ENCODE measurements at places on chromosomes 5 and 9.

DNA sequence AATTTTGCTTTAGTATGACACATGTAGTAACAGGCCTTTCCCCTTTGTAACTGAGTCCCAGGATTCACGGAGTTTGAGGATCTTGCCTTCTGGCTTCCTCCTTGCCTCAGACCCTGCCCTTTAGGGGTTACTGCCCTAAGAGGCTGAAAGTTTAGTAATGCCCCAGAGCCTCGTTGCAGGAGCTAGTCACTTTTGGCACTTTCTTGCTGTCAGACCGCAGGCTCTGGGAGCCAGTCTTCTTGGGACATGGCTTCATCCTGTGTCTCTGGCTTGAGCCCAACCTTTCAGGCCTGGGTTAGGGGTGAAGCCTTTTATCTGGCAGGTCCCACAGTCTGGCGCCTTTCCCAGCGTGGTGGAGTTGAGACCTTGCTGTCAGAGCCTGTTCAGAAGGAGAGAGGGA, 185.6 kb upstream of the DMRT1 start:
- DNase-seq: no peak
- H3K36me3 ChIP-seq: no peaks in the 10 kb centered on the region
- H3K27me3 ChIP-seq: no peaks in the 10 kb centered on the region
- no peak overlapping the region for H3K4me3 ChIP-seq
- peak overlapping the region; percentile 72 for H3K27ac ChIP-seq
- H3K4me1 ChIP-seq: peaks cover 60% of the 10 kb centered on the region

DNA sequence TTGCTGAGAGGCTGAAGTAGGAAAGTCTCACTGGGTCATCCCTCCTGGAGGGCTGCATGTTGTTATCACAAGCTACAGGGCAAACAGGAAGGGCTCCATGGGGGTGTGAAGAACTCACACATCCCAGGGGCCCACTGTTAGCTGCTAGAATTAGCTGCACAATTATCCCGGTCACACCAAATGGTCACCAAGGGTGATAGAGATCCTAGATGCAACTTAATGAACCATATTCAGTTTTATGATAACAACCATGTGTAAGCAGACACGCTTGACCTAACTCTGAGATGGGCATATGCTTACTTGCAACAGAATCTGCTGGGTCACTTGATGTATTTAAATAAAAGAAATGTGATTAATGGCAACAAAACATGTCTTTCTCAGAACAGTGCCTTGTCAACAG, 143.5 kb upstream of the C6 start:
- no peak for DNase-seq
- H3K27me3 ChIP-seq: no peaks in the 10 kb centered on the region
- H3K27ac ChIP-seq: no peak overlapping the region
- no peak overlapping the region for H3K4me3 ChIP-seq

DNA sequence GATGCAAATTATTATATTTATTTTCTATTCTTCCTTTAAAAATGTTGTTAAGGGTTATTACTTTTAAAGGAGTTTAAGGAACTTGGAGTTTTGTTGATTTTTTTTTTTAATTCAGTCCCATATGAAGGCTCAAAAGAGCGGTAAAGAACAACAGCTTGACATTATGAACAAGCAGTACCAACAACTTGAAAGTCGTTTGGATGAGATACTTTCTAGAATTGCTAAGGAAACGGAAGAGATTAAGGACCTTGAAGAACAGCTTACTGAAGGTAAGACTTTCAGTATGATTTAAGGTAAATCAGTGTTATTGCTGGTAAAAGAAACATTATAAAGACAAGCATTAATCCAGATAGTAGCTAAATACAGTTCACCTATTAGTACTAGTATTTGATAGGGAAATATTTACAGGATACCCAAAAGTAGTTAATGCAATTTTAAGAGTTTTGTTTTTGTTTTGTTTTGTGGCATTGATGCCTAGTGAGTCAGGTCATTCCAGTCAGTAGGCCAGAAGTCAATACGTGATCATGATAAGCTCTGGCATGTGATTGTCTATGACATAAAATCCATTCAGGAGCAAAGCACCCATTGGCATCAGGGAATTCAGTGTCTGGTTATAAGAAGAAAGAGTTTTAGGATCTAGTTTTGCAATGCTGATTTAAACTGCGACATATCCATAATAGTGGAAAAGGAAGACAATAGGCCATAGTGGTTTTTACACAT, 49.2 kb downstream of the CNTRL start:
- DNase-seq: no peak
- no peak overlapping the region for H3K4me3 ChIP-seq
- no peaks in the 10 kb centered on the region for H3K36me3 ChIP-seq
- no peaks in the 10 kb centered on the region for H3K27me3 ChIP-seq
- peaks cover 6% of the 10 kb centered on the region for H3K4me1 ChIP-seq
- no peak overlapping the region for H3K27ac ChIP-seq

DNA sequence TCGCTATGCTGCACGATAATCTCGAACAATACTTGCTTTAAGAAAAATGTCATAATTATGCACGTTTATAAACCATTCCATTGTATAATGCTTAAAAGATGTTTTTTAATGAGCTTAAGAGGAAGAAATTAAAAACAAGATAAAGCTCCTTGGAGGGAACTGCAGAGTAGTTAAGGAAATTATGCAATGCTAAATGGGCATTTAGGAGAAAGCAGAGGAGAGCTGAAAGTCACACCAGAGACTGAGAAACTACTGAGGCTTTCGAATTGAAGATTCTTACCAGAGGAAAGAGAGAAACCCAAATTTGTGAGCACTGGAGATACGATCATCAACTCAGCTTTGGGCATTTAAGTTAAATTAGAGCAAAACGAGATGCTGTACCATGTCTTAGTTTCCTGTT, 119.4 kb downstream of the CDH10 start:
- H3K27me3 ChIP-seq: no peaks in the 10 kb centered on the region
- DNase-seq: no peak
- no peaks in the 10 kb centered on the region for H3K36me3 ChIP-seq

GRCh38 chr5:14806456-14806855, 65.1 kb downstream of the ANKH start:
- H3K27ac ChIP-seq: no peak overlapping the region
- no peaks in the 10 kb centered on the region for H3K36me3 ChIP-seq
- H3K27me3 ChIP-seq: no peaks in the 10 kb centered on the region
- H3K4me3 ChIP-seq: no peak overlapping the region

GRCh38 chr5:118733394-118733793, 255.0 kb downstream of the DTWD2 start:
- H3K4me1 ChIP-seq: no peaks in the 10 kb centered on the region
- no peak overlapping the region for H3K4me3 ChIP-seq
- no peaks in the 10 kb centered on the region for H3K36me3 ChIP-seq

- H3K27me3 ChIP-seq: no peaks in the 10 kb centered on the region
- DNase-seq: no peak
- no peak overlapping the region for H3K4me3 ChIP-seq
- no peak overlapping the region for H3K27ac ChIP-seq
Observed at GRCh38 chr9:121053544-121053943, 3.5 kb upstream of the C5 start.

GRCh38 chr9:86281593-86282076, 703 bp downstream of the ISCA1 start:
- no peak for DNase-seq
- H3K27ac ChIP-seq: peak overlapping the region; percentile 97
- H3K27me3 ChIP-seq: no peaks in the 10 kb centered on the region
- H3K4me1 ChIP-seq: peaks cover 52% of the 10 kb centered on the region
- peak overlapping the region; percentile 92 for H3K4me3 ChIP-seq

GRCh38 chr5:78879516-78879915, 105.6 kb downstream of the ARSB start:
- no peaks in the 10 kb centered on the region for H3K27me3 ChIP-seq
- no peaks in the 10 kb centered on the region for H3K4me1 ChIP-seq
- no peaks in the 10 kb centered on the region for H3K36me3 ChIP-seq
- DNase-seq: no peak
- no peak overlapping the region for H3K27ac ChIP-seq
- no peak overlapping the region for H3K4me3 ChIP-seq

- no peak for DNase-seq
- H3K4me3 ChIP-seq: no peak overlapping the region
- H3K27ac ChIP-seq: no peak overlapping the region
Observed at GRCh38 chr5:164577201-164577600, 1071.8 kb downstream of the MAT2B start.

- no peaks in the 10 kb centered on the region for H3K4me1 ChIP-seq
- no peak overlapping the region for H3K4me3 ChIP-seq
- no peak for DNase-seq
- H3K36me3 ChIP-seq: no peaks in the 10 kb centered on the region
- no peak overlapping the region for H3K27ac ChIP-seq
- no peaks in the 10 kb centered on the region for H3K27me3 ChIP-seq
Observed at GRCh38 chr9:130990306-130990977, 18.5 kb upstream of the LAMC3 start.

GRCh38 chr9:121813519-121814210, 162.2 kb downstream of the DAB2IP start:
- no peaks in the 10 kb centered on the region for H3K4me1 ChIP-seq
- DNase-seq: no peak
- no peaks in the 10 kb centered on the region for H3K36me3 ChIP-seq
- H3K4me3 ChIP-seq: no peak overlapping the region
- H3K27me3 ChIP-seq: no peaks in the 10 kb centered on the region

- H3K4me1 ChIP-seq: no peaks in the 10 kb centered on the region
- no peaks in the 10 kb centered on the region for H3K36me3 ChIP-seq
- no peak overlapping the region for H3K27ac ChIP-seq
- DNase-seq: no peak
- no peak overlapping the region for H3K4me3 ChIP-seq
- no peaks in the 10 kb centered on the region for H3K27me3 ChIP-seq
Observed at GRCh38 chr5:117812861-117813260, 1175.5 kb downstream of the DTWD2 start.

DNA sequence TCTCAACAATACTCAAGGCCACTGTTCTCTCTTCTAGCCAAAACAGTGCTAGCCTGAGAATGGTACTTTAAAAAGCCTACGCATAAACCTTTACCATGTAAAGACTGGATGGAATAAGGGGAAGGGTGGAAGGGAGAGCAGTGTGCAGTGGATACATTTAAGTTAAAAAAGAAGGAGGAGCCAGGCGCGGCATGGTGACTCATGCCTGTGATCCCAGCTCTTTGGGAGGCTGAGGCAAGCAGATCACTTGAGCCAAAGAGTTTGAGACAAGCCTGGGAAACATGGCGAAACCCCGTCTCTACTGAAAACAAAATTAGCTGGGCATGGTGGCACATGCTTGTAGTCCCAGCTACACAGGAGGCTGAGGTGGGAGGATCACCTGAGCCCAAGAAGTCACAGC, 127.7 kb upstream of the KIF2A start:
- no peak overlapping the region for H3K4me3 ChIP-seq
- H3K27me3 ChIP-seq: no peaks in the 10 kb centered on the region
- no peak for DNase-seq
- H3K27ac ChIP-seq: no peak overlapping the region

- no peak overlapping the region for H3K4me3 ChIP-seq
- peaks cover 59% of the 10 kb centered on the region for H3K4me1 ChIP-seq
- no peak for DNase-seq
- peak overlapping the region; percentile 54 for H3K27ac ChIP-seq
Observed at GRCh38 chr5:154198611-154199230, 8.2 kb downstream of the GALNT10 start.

DNA sequence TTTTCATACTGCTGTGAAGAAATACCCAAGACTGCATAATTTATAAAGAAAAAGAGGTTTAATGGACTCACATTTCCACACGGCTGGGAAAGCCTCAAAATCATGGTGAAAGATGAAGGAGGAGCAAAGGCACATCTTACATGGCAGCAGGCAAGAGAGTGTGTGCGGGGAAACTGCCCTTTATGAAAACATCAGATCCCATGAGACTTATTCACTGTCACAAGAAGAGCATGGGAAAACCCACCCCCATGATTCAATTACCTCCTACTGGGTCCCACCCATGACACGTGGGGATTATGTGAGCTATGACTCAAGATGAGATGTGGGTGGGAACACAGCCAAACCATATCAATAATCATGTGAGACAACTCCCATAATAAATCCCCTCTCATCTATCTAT, 8.7 kb downstream of the TTC39B start:
- peak overlapping the region; percentile 88 for H3K27ac ChIP-seq
- peaks cover 20% of the 10 kb centered on the region for H3K36me3 ChIP-seq
- DNase-seq: no peak
- peaks cover 67% of the 10 kb centered on the region for H3K4me1 ChIP-seq
- no peaks in the 10 kb centered on the region for H3K27me3 ChIP-seq
- no peak overlapping the region for H3K4me3 ChIP-seq

GRCh38 chr5:50562694-50563093, 103.7 kb upstream of the PARP8 start:
- H3K27me3 ChIP-seq: no peaks in the 10 kb centered on the region
- H3K4me3 ChIP-seq: no peak overlapping the region
- DNase-seq: no peak
- H3K27ac ChIP-seq: no peak overlapping the region
